Esophagus muscularis mucosa (tissue), 4 donors: ENCODE measurements at places on chromosomes 11 and 22. TPM values are rescaled to one million over a fixed set of nuclear protein-coding genes. Genes with fewer than 3 reads are reported as not detected.

- DNase-seq: no peak
Observed at GRCh38 chr11:96246718-96247552, 96.1 kb downstream of the MAML2 start.

- no peak for DNase-seq
Observed at GRCh38 chr11:30823119-30823518, 237.0 kb upstream of the MPPED2 start.

DNA sequence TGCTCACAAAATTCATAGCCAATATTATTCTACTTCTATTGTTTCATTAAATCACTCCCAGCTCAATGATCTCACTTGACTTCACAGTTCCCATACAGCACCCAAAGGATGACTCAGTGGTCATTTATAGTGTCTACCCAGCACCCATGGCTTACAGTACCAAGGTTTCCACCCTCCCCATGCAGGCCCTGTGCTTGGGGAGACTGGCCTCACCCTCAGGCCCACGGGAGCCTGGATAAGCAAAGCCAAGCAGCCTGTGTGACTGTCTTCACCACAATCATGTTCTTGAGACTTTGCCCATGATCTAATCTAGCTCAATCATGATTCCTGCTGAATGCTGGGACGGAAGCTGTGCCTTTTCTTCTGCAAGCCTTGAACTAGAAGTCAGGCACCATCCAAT is 97.6 kb downstream of the SLC36A4 start:
- DNase-seq: no peak

- no peak for DNase-seq
Observed at GRCh38 chr11:64430645-64431044, 71.7 kb downstream of the RPS6KA4 start.

The LRRC56 gene
- total RNA-seq: 0.19 TPM

The SLC22A9 gene
- total RNA-seq: not detected

The INS gene
- not detected for total RNA-seq
